HAP-1 (cell line): ENCODE measurements at places on chromosomes 16 and 17.

GRCh38 chr16:80350061-80350460 lies 190.7 kb upstream of the DYNLRB2 start:
- DNase-seq = no peak

- DNase-seq = no peak
Measured at GRCh38 chr16:66620429-66620795, 15.9 kb downstream of the CMTM3 start.

DNA sequence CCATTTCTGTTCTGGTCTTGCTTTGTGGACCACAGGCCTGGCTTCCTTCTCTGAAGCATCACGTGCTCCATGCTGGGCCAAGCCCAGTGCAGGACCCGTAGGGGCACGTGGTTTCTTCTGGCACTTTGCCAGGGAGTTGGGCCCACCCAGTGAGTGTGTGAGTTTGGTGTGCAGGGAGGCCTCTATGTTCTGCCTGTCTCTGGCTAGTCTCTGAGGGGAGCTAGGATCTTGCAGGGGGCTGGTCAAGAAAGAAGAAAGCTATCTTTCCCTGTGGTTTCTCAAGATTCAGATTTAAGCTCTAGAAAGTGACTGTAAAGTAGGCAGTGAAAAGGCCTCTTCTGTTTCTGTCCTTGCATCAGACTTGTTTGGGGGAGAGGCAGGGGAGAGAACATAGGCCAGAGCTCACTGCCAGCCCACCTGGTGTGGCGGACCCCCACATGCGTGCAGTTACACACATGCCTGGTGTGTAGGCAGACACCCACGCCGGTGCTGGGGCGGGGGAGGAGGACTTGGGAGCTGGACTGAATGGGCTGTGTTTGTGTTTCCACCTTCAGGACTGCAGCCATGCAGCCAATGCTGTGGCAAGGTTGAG lies 11.8 kb downstream of the LASP1 start:
- peak; percentile 76 for DNase-seq

DNA sequence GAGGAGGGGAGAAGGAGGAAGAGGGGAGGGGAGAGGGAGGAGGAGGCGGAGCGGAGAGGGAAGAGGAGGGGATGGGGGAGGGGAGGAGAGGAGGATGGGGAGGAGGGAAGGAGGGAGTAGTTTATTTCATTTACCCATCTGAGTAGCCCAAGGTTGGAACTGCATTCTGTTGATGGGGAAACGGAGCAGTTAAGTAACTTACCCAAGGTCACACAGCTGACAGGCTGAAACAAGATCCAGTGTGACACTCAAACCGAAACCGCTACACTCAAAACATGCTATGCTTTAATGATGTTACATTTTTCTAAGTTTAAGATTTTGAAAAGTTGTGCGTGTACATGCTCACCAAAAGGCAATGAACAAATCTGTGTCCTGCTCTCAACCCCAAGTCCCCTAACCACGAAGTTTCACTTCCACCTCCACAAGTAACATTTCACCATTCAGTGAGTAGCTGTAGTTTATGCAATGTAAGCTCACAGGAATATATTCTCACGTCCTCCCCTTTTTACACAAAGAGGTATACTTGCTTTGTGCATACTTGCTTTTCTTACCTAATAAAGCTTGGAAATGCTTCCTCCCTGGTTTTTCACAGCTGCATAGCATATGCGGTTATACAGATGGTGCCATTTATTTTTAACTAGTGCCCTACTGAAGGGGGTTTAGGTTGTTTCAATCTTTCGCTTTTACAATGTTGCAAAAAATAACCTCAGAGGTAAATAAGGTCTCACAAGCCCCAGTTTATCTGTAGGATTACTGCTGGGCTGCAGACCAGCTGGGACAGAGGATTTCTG lies 275.3 kb downstream of the PARN start:
- DNase-seq = no peak

- no peak for DNase-seq
Measured at GRCh38 chr16:46427340-46428107, 193.7 kb downstream of the SHCBP1 start.

DNA sequence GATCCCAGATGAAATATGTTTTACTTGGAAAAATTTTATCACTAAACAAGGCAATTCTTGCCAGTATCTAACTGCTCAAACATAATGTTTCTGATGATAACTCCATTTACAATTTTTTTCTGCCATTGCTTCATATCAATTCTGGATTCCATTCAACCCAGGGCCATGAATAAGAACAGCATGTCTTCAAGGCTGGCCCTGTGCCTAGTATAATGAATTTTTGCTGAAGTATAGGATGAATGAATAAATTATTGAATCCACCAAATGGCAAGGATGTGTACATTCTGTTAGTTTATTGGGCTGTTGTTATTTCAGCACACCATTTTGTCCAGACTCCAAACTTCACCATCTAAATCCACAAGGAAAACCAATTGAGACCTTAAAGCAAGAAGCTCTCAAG lies 414.7 kb downstream of the HS3ST3B1 start:
- DNase-seq = no peak

GRCh38 chr16:81815429-81815766 lies 36.3 kb downstream of the PLCG2 start:
- no peak for DNase-seq
